Right atrium auricular region (tissue), 2 donors: ENCODE measurements at places on chromosomes 4 and X.

- no peak overlapping the region for H3K27ac ChIP-seq
- DNase-seq = no peak
- no peak overlapping the region for H3K4me3 ChIP-seq
- H3K36me3 ChIP-seq = no peaks in the 10 kb centered on the region
These were observed 111.6 kb downstream of the BTC start for GRCh38 chr4:74682567-74683359.

DNA sequence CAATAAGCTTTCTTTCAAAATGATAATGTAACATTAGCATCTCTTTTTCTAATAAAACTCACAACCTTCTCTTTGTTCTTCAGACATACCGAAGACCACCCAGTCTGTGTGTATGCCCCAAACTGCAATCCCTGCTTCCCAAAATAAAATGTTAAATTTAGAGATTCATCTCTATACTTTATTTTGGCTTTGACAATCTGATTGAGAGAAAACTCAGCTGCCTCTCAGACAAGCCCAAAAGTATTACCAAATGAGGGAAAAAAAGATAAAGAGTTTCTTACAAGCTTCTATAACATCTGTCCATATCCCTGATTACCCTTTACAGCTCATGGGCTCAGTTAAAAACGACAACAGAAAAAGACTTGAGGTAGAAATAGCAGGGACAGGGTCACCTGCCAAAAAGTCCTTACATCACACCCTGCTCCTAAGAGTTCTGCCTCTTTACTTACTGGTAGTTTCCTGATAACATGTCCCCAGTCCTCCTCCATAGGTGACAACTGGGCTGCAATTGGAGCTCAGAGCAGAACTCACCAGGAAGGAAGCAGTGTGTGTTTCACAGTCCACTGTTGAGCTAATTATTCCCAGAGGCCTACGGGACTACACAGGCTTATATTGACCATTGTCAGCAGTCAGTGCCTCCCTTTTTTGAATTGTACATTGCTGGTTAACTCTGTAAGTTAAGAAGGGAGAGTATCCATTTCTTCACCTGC lies 70.9 kb upstream of the FAM9C start:
- no peak overlapping the region for H3K27ac ChIP-seq
- no peaks in the 10 kb centered on the region for H3K36me3 ChIP-seq
- peaks cover 11% of the 10 kb centered on the region for H3K4me1 ChIP-seq

- H3K36me3 ChIP-seq = no peaks in the 10 kb centered on the region
- H3K4me1 ChIP-seq = no peaks in the 10 kb centered on the region
- DNase-seq = no peak
- H3K27me3 ChIP-seq = no peaks in the 10 kb centered on the region
These were observed 118.5 kb downstream of the PLS3 start for GRCh38 chrX:115679460-115679859.

GRCh38 chr4:36915717-36916116 lies 328.8 kb upstream of the NWD2 start:
- no peaks in the 10 kb centered on the region for H3K36me3 ChIP-seq
- H3K27me3 ChIP-seq = no peaks in the 10 kb centered on the region
- no peaks in the 10 kb centered on the region for H3K4me1 ChIP-seq
- no peak for DNase-seq

DNA sequence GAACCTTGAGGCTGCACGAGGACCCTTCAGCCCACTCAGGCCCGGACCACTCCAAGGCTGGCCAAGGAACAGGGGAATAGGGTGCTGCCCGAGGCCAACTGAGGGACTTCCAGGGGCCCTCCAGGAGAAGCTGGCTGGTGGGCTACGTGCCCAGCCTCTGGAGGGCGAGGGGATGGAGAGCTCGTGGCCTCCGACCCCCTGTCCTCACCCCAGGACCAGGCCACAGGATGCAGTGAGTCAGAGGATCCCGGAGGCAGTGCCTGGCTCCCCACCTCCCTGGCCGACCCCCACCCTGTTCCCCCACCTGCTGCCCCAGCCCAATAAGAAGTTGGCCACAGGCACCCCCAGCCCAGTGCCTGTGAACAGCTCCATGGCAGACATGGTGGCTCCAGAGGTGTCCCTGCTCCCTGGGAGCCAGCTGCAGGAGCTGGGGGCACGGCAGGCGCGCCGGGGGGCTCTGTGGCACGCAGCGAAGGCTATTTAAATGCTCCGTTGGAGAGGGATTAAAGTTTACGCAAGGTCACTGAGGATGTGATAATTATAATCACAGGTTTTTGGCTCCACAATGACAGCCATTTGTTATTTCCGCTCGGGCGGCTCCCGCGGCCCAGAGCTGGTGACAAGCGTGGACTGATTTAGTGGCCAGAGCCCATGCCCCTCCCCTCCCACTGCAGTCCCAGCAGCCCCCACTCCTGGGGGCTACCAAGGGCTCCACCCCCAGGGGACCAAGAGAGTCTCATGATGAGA lies 95.7 kb upstream of the NKX1-1 start:
- H3K27me3 ChIP-seq = no peaks in the 10 kb centered on the region
- H3K36me3 ChIP-seq = no peaks in the 10 kb centered on the region
- DNase-seq = no peak
- H3K4me3 ChIP-seq = no peak overlapping the region
- H3K27ac ChIP-seq = no peak overlapping the region
- no peaks in the 10 kb centered on the region for H3K4me1 ChIP-seq

- H3K27me3 ChIP-seq = no peaks in the 10 kb centered on the region
- H3K4me3 ChIP-seq = no peak overlapping the region
- no peak for DNase-seq
- no peak overlapping the region for H3K27ac ChIP-seq
- no peaks in the 10 kb centered on the region for H3K36me3 ChIP-seq
These were observed 448.3 kb upstream of the SPANXN1 start for GRCh38 chrX:144798972-144799371.

GRCh38 chrX:1026263-1027015 lies 186.0 kb downstream of the CRLF2 start:
- H3K27ac ChIP-seq = no peak overlapping the region
- H3K27me3 ChIP-seq = no peaks in the 10 kb centered on the region
- H3K4me3 ChIP-seq = no peak overlapping the region
- H3K36me3 ChIP-seq = no peaks in the 10 kb centered on the region
- no peak for DNase-seq

DNA sequence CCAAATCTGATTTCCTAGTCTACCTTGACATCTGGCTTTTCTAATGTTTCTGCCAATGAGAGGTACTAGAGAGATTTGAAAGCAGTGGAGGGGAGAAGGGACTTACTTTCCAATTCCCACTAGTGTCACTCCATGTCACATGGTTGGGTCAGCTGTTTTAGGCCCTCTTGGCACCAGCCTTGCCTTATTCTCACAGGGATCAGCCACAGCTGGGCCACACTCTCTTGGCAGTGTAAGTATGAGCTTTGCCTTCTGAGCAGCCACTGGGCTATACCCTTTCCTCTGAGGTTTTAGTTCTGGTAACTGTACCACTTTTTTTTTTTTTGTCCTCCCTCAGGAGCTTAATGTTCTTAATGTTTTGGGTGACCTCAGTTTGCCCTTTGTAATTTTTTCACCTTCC lies 10.2 kb upstream of the ADH1C start:
- H3K4me3 ChIP-seq = no peak overlapping the region
- no peaks in the 10 kb centered on the region for H3K4me1 ChIP-seq
- no peak for DNase-seq
- H3K27me3 ChIP-seq = no peaks in the 10 kb centered on the region
- no peaks in the 10 kb centered on the region for H3K36me3 ChIP-seq
- H3K27ac ChIP-seq = peak overlapping the region; percentile 45

DNA sequence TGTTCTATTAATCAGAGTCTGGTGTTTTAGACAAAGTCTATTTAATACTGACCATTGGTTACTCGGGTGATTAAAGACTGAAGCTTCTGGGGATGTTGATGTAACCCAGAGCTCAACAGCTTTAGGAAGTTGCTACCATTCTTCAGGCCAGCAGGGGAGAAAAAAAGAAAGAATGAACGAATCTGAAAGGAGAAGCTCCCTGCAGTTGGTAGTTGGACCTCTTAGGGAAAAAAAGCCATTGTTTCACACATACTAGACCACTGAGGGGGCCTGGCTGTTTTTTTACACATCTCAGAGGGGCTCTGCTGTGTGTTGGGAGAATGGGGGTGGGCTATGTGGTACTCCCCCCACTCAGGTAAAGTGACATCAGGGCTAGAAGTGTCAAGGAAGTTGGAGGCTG lies 378.9 kb downstream of the KCNIP4 start:
- no peak overlapping the region for H3K27ac ChIP-seq
- H3K27me3 ChIP-seq = no peaks in the 10 kb centered on the region
- DNase-seq = no peak
- H3K36me3 ChIP-seq = no peaks in the 10 kb centered on the region
- no peak overlapping the region for H3K4me3 ChIP-seq

GRCh38 chr4:107279733-107280132 lies 243.6 kb upstream of the DKK2 start:
- H3K36me3 ChIP-seq = no peaks in the 10 kb centered on the region
- DNase-seq = no peak
- no peak overlapping the region for H3K27ac ChIP-seq
- H3K4me3 ChIP-seq = no peak overlapping the region
- no peaks in the 10 kb centered on the region for H3K27me3 ChIP-seq
- H3K4me1 ChIP-seq = no peaks in the 10 kb centered on the region

DNA sequence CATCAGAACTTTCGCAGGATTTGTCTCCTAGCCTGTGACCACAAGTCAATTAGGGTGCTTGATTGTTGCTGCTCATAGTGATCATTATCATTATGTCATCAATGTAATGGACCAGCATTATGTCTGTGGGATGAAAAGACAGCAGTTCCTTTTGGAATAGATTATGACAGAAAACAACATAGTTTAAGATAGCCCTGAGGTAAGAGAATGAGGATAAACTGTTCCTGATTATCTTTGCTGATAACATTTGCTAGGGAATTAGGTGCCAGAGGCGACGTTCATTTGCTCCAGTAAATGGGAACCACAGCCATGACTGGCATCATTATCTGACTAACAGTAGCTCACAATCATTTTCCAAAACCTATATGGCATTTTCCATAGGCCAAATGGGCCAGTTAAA lies 12.7 kb upstream of the THOC2 start:
- no peak overlapping the region for H3K4me3 ChIP-seq
- H3K27me3 ChIP-seq = no peaks in the 10 kb centered on the region
- no peaks in the 10 kb centered on the region for H3K4me1 ChIP-seq
- no peak for DNase-seq

DNA sequence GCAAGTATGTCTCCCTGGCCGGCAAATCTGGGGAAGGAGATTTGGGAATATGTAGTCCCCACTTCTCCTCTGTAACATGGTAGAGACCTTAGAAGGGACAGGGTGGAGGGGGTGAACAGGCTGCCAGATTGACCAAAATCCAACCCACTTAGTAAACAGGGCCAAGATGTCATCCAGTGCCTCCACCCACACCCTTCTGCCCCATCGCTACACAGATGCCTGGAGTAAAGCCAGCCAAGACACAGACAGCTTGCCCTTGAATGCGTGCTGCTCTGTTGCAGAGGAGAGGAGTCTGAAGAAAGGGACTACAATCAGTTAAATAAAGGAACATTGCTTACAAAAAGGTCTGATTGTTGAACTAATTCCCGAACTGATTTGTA lies 160.1 kb upstream of the LDB2 start:
- H3K36me3 ChIP-seq = no peaks in the 10 kb centered on the region
- no peak overlapping the region for H3K4me3 ChIP-seq

GRCh38 chrX:48910926-48911411 lies 477 bp downstream of the SLC35A2 start:
- H3K4me1 ChIP-seq = no peaks in the 10 kb centered on the region
- H3K27me3 ChIP-seq = no peaks in the 10 kb centered on the region
- DNase-seq = no peak
